Stimulated activated CD4-positive, alpha-beta T cell treated with anti-CD3 and anti-CD28 coated beads, Interleukin-2, amount 100 ng/mL, for 4 hours (primary cell): ENCODE measurements at places on chromosomes 7 and 10.

- no peak for DNase-seq
These were observed 85.5 kb downstream of the PRTFDC1 start for GRCh38 chr10:24866604-24867583.

DNA sequence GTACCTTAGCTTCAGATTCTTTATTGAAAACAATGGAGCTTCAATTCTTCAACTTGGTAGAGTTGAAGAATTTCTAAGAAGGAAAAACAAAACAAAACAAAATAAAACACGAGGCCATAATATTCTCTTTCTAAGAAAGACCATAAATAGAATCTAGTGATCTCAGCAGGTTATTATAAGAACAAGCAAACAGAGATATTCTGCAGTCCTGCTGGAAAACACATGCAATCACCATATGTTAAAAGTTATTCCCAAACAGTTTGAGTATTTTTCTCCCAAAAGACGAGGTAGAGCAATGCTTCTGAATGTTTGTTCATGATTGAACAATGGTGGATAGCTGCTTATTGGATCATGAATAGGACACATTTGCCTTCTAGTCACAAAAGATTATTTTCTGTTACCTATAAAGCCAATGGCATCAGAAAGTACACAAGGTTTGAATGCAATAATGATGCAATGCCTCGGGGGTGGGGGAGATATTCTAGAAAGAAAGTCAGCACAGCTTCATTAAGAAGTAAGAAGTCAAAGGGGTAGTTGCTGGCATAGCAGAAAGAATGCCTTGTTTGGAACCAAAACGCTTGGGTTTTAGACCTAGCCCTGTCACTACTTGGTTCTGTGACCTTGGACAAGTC, 59.3 kb downstream of the CREB3L2 start:
- DNase-seq: no peak

DNA sequence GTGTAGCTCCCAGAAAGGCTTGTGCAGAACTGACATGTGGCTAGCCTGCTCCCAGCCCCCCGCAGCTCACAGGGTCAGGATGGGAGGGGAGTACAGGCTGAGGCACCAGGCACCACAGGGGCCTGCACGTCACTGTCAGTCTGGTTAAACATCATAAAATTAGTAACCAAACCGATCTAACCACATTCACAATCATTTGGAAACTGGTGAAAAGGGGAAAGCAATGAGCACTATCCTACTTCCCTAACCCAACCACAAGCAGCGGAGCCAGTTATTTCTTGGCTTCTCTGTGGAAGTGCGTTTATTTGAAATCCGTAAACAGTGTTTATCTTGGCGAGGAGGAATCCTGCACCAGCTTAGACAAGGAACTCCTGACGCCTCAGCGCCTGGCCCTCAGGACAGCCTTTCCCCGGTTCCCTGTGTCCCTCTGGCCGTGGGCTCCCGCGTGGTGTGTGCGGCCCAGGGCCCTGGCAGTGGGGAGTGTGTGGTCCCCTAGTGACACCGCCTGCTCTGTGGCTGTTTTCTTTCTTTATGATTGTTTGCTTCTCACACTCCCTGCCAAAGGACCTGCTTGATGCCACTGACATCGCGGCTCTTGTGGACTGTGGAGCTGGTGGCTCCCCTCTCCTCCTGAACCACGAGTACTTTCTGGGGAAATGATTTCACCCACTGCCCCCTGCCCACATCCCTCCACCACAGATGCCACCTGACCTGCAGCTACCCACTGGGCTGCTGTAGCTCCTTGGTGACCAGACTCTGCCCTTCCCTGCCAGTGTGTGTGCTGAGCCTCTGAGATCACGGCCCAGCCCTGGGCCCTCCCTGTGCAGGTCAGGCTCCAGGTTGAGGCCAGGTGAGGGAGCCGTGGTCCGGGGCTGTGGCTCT, 38.0 kb downstream of the INPP5A start:
- no peak for DNase-seq

DNA sequence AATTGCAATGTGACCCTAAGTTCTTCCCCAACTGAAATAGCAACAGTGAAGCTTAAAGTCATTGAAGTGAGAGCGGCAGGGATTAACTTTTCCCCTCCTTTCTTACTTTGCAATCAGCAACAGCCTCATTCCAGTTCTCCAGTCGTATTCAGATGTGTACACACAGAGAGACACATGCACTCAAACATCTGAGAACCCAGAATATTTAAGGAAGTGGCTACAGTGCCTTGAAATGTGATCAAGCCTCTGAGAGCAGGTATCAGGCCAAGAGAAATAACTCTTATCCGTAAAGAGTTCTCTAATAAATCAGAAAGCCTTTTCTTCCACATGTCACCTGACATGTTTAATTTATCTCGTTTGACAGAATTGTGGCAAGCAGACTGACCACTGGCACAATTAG, 388.9 kb upstream of the NPVF start:
- DNase-seq: no peak

GRCh38 chr10:33005322-33006301, 47.6 kb upstream of the ITGB1 start:
- DNase-seq: peak; percentile 41

DNA sequence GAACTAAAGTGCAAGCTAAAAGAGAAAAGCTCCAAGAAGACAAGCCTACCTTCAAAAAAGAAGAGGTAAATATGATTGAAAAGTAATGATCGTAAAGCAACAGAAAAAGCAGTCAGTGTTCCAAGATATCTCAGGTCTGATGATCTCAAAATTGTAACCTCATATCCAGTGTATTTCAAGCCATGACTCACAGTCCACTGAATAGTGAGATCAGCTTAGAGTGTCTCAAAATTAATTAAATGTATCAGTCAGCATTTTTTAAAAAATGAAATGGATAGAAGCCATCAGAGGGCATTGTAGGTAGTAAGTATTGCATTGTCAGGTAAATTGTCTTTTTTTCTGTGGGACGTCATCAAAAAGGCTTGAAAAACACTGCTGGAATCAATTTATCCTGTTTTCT, 50.6 kb upstream of the AGBL3 start:
- no peak for DNase-seq

DNA sequence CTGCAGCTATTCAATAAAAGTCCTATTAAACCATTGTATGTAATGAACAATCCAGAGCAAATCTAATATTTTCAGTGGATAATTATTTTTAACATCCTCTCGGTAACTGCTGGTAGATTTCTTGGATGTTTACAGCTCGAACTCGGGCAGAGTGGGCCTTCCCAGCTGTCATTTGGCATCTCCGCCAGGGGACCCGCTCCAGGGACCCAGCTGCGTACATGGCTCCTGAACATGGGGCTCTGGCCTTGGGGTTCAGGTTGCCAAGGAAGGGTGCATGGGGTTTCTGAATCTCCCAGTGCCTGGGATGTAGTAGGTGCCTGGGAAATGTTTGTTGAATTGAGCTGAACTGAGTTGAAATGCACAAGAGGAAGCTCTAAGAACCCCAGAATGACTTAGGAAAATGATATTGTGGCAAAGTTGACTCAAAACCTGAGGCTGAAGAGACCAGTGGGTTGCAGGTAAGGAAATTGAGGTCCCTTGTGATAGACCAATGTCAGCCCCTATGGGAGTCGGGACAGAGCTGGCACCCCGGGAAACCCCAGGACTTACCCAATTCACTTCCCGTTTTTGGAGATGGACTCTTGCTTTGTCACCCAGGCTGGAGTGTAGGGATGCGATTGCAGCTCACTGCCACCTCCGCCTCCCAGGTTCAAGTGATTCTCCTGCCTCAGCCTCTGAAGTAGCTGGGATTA, 228.4 kb downstream of the CUX1 start:
- DNase-seq: no peak

GRCh38 chr7:1087465-1087814, 473 bp upstream of the GPER1 start:
- no peak for DNase-seq

DNA sequence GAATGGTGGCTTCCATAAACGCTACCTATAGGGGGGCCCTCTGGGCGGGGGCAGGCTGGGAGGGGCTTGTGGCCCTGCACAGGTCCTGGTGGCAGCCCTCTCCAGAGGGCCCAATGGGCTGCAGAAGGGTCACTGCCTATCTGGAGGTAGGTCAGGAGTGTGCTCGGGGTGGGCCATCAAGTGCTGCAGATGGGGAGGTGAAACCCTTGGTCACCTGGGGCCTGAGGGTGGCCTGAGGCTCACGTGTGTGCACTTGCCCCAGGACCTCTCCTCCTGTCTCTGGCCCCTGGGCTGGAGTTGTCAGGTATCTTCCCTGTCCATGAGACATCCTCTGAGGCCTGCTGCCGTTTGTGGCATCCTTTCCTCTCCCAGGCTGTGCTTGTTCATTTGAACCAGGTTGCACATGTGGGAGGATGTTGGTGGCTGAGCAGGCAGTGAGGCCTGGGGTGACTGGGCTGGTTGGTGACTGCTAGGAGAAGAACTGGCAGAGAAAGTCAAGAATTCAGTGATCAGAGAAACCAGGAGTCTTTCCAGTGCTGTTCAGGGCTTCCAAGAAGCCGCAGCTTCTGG, 21.1 kb upstream of the SH2D4B start:
- DNase-seq: no peak

GRCh38 chr10:91632671-91633550, at the start of gene PPP1R3C:
Gene PPP1R3C (minus strand): TSS chr10:91633071. CDS start chr10:91632969, 102 bp downstream.
- DNase-seq: no peak

DNA sequence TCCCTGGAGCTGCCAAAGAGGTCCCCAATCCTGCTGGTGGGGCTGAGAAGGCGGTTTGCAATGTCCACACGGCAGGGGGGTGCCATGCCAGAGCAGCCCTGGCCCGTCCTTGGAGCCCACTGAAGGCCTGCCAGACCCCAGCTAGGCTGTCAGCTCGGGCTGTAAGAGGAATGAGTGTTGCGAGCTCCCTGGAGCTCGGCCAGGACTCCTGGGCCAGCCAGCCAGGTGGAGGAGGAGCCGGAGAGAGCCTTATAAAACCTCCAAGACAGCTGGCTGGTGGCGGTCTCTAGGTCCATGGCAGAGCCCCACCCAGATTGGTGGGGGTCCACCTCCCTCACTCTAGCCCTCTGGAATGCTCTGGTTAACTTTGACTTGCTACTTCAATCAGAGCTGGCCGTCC, 55.1 kb upstream of the CALN1 start:
- DNase-seq: no peak

GRCh38 chr7:50145801-50146338, 52.8 kb upstream of the ZPBP start:
- DNase-seq: no peak

DNA sequence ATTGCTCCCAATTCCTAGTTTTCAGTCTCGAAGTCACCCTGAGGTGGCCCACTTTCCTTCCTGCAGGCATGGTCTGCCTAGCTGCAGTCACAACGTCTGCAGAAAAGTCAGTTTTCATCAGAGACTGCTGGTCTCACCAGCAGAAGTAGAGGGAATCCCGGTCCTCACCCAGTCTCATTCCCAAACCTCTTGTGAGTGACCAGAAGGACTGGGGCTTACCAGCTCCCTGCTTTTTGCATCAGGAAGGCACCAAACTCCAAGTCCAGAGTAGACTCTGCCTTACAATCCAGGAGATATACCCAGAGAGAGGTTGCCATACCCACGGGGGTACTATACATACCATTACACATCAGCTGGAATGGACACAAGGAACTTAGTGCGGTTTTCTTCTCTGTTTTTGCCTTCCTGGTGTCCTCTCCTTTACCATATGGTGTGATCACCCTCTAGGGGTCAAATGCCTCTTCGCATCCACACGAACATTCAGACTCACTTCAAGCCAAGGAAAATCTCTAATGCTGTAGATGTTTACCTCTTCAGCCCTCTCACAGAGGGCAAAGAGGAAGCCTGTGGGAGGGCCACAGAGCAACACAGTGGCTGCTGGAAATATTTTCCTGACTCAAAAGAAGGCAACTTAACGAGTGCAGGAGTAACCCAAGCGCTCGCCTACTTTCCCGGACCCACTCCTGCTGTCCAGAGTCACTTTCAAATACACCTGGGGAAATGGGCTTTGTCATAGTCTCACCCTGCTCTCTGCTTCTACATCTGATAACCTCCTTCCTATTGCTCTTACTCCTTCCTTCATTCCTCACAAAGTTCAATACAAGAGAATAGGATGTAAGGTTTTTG, 220.9 kb downstream of the C7orf25 start:
- DNase-seq: no peak

DNA sequence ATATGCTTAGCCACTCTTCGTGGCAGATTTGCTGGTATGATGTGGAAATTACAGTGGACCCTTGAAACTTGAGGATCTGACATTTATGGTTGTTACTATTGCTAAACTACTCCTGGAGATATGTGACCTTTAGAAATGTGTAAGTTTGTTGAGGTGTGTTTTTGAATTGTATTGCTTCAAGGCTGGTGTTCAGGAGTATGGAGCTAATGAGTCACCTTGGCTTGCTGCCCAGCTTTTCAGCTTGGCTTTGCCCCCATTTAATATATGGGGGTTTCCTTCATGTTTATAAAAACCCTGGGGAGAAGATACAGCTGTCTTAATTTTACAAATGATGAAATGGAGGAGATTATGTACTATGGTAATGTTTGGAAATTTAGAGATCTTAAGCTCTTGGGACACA, 11.6 kb downstream of the HBP1 start:
- DNase-seq: peak; percentile 73

GRCh38 chr7:45456747-45457524, 117.2 kb upstream of the ADCY1 start:
- no peak for DNase-seq

DNA sequence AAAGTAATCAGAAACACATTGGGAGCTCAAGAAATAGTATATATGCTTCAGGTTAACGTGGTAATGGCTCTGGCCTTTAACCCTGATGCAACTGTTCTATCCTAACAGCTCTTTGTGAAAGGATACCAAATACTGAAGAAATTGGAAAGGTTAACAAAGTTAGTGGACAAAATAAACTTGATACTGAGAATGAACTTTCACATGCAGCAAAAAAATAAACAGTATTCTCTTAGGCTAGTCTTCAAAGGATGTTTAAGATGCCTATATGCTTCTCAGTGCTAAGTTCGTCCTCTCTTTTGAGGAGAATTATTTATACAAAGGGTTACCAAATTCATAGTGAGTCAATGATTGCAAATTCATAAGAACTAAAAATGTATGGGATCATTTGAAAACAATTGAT, 256.2 kb upstream of the FERD3L start:
- no peak for DNase-seq

DNA sequence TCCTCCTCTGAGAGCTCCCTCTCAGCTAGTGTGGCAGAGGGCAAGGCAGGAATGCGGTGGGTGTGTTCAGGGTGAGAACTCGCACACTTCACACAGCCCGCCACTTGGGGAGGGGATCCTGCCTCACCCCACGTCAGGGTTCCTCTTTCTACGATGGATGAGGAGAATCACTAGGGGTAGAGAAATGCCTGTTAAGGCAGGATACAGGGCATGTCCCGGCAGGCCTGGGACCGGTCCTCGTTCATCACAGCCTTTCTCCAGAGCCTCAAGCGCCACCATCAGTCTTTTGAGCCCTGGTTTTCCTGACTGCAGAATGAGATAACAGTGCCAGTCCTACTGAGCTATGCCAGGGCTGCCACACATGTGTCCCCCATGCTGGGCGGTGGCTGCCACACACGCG, 546.7 kb upstream of the ADARB2 start:
- no peak for DNase-seq

DNA sequence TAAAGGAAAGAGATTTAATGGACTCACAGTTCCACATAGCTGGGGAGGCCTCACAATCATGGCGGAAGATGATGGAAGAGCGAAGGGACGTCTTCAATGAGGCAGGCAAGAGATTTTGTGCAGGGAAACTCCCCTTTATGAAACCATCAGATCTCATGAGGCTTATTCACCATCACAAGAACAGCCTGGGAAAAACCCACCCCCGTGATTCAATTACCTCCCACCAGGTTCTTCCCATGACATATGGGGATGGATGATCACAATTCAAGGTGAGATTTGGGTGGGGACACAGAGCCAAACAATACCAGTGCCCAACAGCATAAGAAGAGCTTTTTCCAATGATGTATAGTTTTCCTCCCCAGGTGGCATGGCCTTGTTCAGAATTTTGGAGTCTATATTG, 11.2 kb upstream of the C7orf33 start:
- DNase-seq: no peak

- DNase-seq: no peak
These were observed 527.7 kb downstream of the GALNT17 start for GRCh38 chr7:71659622-71660021.
